ENCODE measurements at places on chromosomes 3 and 15.

GRCh38 chr3:10467904-10468612 lies 37.3 kb downstream of the ATP2B2 start:
- no peak for DNase-seq

DNA sequence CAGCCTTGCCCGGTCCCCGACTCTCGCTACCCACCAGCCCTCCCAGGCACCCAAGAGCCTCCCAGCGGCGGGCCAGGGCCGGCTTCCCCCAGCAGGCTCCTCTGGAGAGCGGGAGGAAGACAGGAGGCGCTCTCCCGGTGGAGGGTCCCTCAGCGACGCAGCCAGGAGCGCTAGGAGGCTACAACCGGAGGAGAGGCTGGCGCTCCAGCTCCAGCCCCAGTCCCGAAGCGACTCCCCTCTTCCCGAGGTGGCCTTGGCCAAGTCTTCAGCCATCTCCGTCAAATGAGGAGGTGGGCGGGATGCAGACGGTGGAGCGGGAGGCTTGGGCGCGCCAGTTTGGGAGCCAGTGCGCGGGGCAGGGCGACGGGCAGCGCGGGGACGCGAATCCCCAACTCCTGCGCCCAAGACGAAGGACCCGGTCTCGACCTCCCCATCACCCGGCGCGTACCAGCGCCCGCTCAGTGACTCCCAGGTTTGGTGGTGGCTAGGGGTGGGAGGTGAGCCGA lies 722 bp downstream of the CHRNA3 start:
- DNase-seq, result peak; percentile 50

GRCh38 chr3:105827959-105828358 lies 40.9 kb downstream of the CBLB start:
- DNase-seq, result no peak

DNA sequence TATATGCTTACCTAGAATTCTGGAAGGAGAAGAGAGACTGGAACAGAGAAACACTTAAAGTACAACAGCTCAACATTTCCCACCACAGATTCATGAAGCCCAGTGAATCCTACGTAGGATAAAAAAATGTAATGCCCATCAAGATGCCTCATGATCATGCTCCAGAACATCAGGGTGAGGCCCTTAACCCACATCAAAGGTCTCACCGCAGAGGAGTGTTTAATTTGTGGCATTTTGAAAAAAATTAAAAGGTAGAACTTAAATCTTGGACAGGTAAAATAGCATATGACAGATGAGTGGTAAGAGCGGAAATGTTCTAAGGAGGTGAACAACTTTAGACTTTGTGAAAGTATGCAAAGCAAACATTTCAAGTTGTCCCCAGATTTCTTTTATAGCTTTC lies 9.7 kb upstream of the SLC6A20 start:
- no peak for DNase-seq

- DNase-seq, result no peak
These were observed 81.7 kb downstream of the SMAD6 start for GRCh38 chr15:66783725-66784124.

DNA sequence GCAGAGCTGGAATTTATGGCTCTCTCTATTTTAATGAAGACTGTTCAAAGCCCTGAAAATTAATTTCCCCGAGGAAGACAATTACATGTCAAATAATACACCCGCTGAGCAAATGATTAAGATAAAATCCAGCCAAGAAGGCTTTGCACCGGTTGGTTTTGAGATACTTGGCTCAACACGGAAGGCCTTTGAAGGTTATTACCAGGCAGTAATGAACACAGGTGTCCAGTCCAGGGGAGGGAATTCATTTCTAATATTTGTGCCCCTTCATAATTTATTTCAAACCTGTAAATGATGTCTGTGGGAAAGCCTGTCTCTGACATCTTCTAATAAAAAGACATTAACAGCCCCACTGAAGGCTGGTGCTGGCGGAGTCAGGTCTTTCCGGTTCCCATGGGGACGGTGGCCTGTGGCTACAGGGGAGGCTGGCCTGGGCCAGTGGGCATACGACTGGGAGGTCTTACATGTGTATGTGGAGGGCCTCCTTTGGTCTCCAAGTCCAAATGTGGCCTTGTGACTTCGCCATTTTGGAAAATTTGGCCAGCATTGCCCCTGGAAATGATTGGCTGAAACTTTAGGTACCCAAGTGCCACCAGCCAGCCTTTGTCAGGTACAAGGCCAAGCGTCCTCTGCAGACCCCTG lies 49.9 kb upstream of the IQSEC1 start:
- DNase-seq, result no peak

- DNase-seq, result no peak
These were observed 133.7 kb upstream of the OSTN start for GRCh38 chr3:191065181-191065805.

DNA sequence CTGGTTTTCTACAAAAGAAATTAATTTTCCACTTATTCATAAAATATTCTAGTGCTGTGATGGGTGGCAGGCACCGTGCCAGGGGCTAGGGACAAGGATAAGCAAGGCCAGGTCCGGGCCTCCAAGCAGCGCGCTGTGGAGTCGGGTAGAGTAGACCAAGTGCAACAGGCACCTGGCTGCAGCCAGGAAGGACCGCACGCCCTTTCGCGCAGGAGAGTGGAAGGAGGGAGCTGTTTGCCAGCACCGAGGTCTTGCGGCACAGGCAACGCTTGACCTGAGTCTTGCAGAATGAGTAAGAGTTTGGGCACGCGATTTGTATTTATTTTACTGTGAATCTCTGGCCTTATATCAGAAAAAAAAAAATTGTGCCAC lies at the start of gene CASR:
TSS of gene CASR (plus strand) at position 148 of the 372 bp plus-strand sequence. CDS start 70,522 bp downstream, outside the sequence.
- no peak for DNase-seq

GRCh38 chr3:195249057-195249770 lies 21.7 kb downstream of the XXYLT1 start:
- no peak for DNase-seq

- no peak for DNase-seq
These were observed 202.5 kb upstream of the TLE3 start for GRCh38 chr15:70299931-70300869.

DNA sequence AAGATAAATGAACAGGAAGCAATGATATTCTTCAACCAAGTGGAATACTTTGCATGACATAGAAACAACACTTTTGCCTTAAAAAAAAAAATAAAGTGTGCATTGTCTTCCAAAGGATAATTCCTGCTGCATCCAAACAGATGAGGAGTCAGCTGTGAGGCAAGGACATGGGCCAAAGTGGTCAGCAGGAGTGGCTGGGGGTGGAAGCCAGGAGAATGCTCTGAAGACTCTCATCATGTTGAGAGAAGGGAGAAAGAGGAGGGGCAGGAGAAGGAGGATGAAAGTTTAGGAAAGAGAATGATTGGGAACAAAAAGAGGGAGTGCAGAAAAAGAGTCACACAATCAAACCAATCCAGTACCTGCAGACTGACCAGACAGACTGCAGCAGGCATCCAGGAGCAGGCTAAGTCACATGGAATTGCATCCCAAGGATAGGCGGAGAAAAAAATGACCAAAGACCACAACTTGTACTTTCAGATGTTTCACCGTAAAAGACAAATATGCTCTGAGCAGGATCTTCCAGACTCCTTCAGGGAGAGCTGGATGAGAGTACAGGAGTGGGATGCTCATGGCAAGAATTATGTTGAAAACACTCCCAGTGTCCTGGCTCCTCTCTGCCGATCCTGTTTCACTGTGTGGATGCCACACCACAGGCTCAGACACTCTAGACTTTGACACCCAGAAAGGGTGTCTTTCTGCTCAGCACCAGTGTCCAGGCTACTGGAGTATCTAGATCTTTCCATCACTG lies 11.9 kb downstream of the ABI3BP start:
- no peak for DNase-seq

- no peak for DNase-seq
These were observed 114.5 kb downstream of the CHCHD6 start for GRCh38 chr3:126818400-126819095.

- DNase-seq, result no peak
These were observed 219.7 kb upstream of the COL8A1 start for GRCh38 chr3:99418709-99419108.

DNA sequence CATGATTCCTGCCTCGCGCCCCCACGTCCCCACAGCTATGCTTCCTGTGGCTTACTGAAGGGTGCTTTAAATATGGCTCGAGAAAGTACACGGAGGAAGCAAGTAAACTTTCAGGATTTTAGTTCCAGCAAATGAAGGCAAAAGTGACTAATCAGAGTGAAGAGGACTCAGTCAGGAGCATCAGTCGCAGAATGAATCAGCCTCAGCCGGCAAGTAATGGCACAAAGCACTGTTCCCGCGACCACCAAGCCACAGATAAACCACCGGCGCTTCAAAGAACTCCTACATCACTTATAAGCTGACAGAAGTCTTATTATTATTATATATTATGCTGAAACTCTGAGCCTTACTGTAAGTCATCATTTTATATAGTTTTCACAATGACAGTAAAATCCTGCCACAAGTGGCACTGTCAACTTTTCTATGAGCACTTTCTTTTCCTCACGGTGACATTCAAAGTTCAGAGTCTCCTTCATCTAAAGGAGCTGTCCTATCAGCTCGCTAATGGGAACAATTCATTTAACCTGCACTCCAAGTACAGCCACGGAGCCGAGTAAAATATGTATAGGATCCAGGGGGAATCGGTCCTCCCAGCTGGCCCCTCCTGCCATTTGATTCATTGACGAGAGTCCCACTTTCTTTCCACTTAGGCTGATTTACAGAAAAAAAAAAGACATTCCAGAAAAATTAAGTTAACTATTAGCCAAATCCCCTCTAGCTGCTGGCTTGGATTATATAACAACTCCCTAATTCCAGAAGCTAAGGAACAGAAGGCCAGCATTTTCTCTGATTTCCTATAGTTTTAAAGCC lies 217.0 kb upstream of the ICE2 start:
- no peak for DNase-seq

DNA sequence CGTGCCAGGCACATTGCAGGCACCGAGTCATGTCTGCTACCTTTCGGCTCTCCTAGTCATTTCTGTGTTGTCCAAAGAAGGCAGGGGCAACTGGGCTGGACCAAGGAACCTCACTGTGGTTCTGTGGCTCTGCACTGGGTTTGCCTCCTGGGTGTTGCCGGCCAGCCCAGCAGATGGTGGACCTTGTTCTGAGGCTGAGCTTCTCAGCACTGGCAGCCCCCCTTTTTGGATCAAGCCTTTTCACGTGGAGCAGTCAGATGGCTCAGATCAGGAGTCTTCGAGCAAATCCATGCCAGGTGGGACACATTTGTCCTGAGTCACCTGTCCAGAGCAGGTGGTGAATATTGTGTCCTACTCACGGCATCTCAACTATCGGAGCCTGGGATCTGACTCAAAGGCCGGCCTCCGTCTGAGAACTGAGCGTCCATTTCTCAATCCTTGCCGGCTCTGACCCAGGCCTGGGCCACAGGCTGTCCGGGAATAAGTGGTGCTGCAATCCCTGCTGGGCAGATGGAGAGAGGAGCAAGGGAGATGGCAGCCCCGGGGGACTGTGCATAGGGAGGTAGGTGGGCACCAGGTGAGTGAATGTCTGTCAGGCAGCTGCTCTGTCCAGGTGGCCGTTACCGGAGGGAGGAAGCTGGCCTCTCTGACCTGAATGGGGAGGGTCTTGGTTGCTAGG lies at the start of gene IL16:
TSS of gene IL16 (plus strand) at position 304 of the 679 bp plus-strand sequence. CDS start 28,521 bp downstream, outside the sequence.
- no peak for DNase-seq

DNA sequence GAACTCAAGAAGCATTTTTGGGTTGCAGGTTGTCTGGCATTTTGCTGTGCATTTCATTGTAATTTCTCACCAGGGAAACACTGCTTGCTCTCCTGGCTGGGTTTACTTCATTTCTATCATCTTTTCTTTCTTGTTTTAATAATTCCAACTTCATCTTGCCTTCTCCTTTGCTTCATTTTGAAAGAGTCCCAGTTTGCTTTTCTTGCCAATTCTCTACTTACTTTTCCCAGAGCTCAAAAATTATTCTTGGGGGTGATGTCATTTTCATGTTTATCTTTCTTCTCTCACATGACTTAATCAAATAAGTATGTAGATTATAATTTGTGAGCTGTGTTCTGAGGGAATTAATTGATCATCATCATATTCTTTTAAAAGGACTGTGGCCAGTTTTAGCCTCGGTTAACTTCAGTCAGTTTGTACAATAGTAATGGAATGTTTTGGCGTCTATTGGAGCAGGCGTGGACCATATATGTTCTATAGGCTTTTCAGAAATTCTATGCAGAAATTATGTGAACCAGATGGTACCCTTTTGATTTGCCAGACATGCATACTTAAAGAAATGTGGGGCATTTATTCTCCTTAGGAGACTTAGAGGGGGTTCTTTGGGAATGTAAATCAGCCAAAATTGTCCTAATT lies 30.1 kb downstream of the SH3GL3 start:
- no peak for DNase-seq

- no peak for DNase-seq
These were observed 18.3 kb downstream of the FRMD4B start for GRCh38 chr3:69367586-69367985.

GRCh38 chr3:31077021-31077601 lies 182.7 kb upstream of the GADL1 start:
- DNase-seq, result no peak

GRCh38 chr3:189836795-189837194 lies 205.6 kb downstream of the TP63 start:
- no peak for DNase-seq

DNA sequence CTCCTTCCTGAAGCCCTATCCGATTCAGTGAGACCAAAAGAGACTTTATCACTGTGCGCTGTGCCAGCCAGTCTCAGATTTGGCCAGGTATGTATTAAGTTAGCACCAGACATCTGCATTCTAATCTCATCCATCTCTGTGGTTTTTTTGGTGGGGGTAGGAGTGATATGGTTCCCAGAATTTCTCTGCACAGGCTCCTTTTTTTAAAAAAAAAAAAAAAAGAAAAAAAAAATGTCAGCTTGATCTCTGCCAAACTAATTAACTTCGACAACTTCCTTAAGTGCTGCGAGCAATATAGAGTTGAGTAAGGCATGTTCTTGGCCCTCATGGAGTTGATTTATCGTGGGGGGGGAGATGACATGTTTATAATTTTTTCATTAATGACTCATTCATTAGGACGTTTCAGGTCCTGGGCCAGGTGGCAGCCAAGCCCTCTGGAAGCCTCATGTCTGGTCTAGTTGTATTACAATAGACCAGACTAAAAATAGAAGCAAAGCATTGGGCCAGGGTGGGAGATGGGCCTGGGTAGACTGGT lies 12.9 kb downstream of the SLCO3A1 start:
- no peak for DNase-seq

DNA sequence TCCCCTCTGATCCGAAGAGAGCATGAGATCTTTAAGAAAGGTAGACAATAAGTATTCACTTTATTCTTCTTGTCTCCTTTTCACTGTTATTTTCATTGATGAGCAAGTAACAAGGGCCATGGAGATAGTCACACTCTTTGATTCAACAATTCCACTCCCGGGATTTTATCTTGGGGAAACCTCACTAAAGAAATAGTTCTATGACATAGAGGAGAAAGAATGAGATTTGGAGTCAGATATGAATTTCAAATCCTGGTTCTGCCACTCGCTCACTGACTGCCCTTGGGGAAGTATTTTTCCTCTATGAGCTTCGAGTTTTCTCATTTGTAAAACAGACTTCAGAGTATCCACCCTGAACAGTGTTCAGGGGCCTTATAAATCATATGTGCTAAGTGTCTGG lies 514.6 kb downstream of the NLGN1 start:
- no peak for DNase-seq

DNA sequence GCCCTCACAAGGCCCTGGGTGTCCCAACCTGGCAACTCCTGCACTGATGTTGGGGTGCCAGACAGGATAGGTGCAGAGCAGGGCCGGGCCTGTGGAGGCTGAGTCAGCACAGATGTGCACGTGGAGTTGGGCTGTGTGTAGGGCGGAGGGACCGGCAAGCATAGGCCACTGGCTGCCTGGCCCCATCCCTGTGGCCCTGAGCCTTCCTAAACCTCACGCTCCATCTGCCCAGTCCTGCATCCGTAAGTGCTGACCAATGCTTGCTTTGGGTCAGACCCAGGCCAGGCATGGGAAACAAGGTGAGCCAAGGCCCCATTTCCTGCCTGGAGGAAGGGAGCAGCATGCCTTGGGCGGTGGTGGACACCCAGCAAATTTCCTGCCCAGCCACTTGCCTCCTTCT lies 5.8 kb upstream of the IQSEC1 start:
- DNase-seq, result no peak

Data from D721Med (cell line).